Jurkat, Clone E6-1 (cell line): ENCODE measurements at places on chromosomes 7 and 10.
A peak's percentile ranks its signal among the peaks of the same experiment; 100 is the strongest.

- no peak for DNase-seq
Measured at GRCh38 chr7:134419085-134419484, 39.8 kb downstream of the AKR1B1 start.

GRCh38 chr7:5635461-5636445 is 145.7 kb downstream of the RNF216 start:
- no peak for DNase-seq

GRCh38 chr7:113367041-113367586 is 248.8 kb upstream of the SMIM30 start:
- DNase-seq = no peak

GRCh38 chr10:69009360-69009759 is 20.8 kb downstream of the KIFBP start:
- DNase-seq = no peak

DNA sequence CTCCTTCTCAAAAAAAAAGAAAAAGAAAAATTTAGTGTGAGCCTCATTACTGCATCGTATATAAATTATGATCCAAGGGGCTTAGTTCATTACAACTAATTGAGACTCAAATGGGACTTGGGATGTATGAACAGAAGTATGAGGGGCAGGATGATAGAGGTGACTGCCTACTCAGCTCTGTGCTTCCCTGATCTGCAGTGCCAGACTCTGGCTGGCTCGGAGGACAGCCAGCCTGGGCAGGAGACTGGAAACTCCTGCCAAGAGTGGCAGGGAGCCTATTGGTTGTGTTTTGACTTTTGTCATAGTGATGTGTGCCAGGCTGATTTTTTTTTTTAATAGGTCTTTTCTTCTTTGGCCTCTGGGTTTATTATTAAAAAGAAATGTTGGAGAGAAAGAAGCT is 73.8 kb upstream of the GTF2IRD1 start:
- no peak for DNase-seq

DNA sequence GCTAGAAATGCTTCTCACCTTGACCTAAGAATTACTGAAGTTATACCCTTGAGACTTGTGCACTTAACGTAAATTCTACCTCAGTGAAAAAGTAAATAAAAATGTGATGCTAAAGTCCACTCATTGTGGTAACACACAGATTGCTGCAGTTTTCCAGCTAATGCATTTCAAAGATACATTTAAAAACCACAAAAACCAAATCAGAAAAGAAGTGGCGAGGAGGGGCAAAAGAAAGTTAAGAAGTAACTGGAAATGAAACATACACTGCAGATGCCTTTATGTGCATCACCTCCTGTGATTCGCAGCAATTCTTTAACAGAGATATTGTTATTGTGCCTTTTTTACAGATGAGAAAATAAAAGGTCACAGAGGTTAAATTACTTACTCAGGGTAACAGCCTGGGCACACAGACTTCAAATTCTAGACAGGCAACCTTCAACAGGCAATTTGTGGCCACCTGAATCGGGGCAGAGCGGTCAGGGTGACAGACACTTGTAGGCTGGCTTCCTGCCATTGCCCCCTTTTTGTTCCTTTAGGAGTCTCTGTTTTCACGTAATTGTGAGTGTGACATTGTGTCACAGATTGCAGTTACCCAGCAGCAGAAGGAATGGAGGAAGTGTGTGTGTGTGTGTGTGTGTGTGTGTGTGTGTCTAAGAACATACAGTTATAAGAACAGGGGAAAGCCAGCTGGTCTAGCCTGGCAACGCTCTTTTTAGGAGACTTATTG is 1.9 kb downstream of the WIPF3 start:
- DNase-seq = no peak

DNA sequence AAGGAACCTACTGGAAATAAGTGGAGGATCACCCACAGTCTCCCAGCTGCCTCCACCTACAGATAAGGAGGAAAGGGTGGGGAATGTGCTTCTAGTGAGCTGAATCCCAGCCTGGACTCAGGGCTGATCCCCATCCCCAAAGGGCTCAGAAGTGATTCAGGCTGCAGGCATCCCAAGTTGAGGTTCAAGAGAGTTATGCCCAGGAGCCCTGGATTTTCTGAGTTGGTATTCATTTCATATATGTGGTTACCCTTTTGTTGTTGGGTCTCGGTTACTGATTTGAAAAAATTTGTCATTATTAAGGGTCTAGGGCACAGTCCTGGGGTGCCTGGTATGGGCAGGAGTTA is 30.0 kb upstream of the SRGN start:
- DNase-seq = no peak

- peak; percentile 84 for DNase-seq
Measured at GRCh38 chr10:7484456-7485243, 73.8 kb upstream of the SFMBT2 start.

- no peak for DNase-seq
Measured at GRCh38 chr7:133167300-133167699, 85.4 kb upstream of the CHCHD3 start.
